HuH-7 (cell line): ENCODE measurements at places on chromosomes 4 and X.

- DNase-seq: no peak
Observed at GRCh38 chr4:141037446-141037845, 95.8 kb downstream of the RNF150 start.

DNA sequence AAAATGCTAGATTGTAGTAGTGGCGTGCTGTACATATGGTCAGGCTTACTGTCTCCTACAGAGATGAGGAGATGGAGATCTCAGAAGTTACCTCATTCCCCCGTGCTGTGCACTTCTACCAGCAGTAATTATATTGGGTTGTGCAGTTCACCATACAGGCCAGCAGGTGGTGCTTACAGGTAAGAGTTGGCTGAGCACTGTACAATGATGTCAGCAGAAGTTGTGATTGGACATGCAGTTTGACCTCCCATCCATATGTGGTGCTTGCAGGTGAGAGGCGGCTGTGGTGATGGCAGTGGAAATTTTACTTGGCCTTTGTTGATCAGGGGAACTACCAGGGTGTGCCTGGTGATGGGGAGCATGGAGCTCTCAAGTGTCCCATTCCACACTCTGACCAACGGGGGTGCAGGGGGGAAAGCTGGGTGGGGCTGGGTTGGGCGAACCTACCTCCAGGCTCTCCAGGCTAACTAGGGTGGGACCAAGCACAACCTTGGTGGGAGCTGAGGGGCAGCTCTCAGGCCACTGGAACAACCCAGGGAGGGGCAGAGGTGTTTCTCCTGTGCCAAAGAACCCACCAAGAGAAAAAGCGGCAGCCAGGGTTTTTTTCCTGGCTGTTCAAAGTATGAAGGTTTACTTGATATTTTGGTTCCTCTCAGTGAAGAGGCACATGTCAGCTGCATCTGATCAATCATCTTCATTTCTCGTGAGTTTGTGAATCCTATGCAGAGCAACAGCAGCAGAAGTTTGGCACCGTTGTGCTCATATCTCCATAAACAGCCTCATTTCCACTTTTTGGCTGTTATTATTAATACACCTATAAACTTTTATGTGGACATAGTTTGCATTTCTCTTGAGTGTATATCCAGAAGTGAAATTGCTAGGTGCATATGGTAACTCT is 73.8 kb upstream of the FREM3 start:
- DNase-seq: peak; percentile 12

DNA sequence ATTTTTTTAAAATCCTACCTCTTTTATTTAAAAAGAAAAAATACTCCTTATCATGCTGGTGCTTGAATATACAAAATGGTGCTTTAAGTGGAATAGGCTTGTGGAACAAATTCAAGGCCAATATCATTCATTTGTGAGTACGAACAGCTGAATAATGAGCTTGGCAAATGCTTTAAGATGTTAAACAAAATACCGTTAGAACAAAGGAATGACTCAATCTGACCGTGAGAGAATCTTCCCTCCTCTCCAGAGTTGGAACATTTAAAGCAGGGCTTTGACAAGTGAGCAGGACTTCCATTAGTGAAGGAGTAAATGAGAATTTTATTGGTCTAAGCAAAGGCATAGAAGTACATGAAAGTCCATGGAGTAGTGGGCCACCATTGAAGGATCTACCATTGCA is 74.5 kb downstream of the DCLK2 start:
- DNase-seq: no peak

GRCh38 chr4:168811786-168812651 is 198.0 kb downstream of the CBR4 start:
- DNase-seq: no peak

GRCh38 chr4:38514465-38515146 is 149.4 kb upstream of the KLF3 start:
- no peak for DNase-seq

GRCh38 chrX:34734383-34734782 is 77.3 kb upstream of the TMEM47 start:
- no peak for DNase-seq

DNA sequence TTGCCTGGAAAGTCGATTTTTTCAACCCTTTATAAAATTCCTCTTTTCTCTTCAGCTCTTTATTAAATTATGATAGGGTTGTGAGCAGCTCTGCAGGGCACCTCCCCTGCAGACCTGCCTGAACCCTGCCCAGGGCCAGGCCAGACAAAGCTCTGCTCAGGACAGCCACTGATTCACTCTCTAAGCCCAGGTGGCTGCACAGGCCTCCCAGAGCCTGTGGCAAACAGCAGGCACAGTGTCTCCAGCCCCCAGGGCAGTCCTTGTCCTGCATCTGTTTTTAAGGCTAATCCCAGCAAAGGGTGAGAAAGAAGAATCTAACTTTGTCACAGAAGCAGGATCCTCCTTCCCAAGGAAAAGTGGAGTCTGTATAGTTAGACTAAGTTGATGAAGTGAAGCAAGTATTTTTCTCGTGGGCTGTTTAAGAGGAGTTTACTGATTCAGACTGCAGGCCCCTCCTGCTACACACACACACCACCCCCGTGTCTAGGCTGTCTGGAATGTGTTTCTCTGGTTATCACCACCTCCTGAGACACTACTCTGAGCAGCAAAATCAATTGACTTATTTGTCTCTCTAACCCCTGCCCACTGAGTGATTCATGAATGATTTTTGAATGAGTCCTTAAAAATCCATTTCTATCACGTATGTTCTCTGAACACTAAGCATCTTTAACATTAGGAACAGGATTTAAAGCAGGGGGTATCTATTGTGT is 101.7 kb downstream of the CHIC2 start:
- DNase-seq: no peak

DNA sequence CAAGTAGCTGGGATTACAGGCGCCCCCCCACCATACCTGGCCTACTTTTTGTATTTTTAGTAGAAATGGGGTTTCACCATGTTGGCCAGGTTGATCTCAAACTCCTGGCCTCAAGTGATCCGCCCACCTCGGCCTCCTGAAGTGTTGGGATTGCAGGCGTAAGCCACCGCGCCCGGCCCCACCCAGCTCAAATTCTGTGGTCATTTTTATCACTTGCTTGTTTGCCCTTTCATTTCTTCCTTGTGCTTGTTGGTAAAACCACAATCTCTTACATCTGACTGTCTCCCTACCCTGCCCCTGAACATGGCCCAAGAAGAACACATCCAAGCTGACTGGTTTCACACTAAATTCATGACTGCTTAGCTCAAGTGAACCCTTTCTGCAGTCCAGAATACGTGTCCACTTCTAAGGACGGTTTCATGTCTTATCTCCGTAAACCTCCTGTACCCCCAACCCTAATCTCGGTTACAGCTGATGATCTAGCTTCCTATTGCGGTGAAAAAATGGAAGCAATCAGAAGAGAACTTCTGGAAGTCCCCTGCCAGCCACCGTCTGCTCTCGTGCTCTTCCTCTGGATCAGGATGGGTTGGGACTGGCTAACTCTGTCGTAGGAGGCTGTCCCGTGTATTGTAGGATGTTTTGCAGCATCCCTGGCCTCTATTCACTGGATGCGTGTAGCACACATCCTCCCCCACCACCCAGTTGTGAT is 5.4 kb upstream of the RS1 start:
- DNase-seq: no peak

DNA sequence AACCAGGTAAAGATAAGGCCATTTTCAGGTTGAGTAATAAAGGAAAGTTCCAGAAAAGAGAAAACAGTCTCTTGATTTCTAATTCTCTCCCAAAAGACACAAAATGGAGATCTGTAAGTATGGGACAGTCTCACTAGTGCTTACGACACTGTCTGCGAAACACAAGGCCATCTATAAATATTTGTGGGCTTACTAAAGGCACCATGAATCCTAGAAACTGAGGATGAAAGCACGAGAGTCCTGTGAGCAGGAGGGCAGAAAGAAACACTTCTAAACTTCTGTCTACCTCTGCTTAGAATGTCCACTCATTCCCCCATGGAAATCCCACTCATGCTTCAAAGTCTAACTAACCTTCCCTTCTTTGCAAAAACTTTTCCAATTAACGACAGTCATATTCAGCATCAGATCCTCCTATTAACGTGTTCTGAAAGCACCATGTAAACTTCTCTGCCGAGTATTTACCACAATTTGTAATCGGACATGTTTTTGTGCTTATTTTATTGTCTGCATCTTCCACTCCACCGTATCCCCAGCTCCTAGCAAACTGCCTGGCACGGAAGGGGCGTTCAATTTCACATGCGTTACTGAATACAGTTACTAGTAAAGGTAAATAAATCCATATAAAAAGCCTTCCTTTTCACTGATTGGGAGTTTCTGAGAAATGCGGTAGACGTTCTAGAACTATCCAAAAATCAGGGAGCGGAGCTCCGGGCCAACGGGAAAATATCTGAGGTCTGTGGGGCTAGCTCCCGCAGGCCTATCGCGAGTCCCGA is 665 bp downstream of the PSMD10 start:
- no peak for DNase-seq

DNA sequence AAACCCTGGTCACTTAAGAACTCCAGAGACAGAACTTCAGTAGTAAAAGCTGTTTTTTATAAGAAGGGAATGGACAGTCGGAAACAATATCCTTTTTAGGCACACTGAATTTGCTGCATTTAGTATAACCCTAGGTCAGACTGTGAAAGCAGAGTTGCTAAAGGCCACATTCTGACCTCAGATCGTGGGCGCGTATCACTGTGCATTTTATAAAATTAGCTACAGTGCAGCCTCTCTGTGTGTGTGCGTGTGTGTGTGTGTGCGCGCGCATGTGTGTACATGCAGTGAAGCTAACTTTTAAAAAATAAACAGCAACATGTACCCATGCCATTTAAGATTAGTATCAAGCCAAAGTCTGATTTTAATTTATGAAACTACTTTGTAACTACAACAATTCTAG is 8.0 kb downstream of the ZNF827 start:
- no peak for DNase-seq

DNA sequence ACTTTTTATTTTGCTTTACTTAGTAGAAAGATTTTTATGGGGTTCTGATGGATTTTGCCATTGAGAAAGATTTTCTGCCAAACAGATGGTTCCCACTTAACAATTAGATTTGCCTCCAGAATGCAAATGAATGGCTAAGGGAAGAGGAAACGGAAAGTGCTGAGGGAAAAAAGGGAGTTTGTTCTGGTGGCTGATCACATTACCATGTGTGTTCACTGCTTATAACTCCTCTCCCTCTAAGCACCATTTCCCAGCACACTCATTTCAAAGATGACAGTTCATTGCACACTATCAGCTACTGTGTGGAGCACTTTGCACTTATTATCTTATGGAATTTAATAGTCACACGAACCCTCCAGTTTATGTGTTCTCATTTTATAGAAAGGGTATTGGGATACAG is 68.0 kb upstream of the GRID2 start:
- no peak for DNase-seq

GRCh38 chrX:3066555-3066954 is 25.3 kb downstream of the ARSF start:
- no peak for DNase-seq

- DNase-seq: no peak
Observed at GRCh38 chr4:181312066-181312465, 931.1 kb upstream of the TENM3 start.

GRCh38 chr4:102868153-102868780 is 525 bp upstream of the CISD2 start:
- no peak for DNase-seq

DNA sequence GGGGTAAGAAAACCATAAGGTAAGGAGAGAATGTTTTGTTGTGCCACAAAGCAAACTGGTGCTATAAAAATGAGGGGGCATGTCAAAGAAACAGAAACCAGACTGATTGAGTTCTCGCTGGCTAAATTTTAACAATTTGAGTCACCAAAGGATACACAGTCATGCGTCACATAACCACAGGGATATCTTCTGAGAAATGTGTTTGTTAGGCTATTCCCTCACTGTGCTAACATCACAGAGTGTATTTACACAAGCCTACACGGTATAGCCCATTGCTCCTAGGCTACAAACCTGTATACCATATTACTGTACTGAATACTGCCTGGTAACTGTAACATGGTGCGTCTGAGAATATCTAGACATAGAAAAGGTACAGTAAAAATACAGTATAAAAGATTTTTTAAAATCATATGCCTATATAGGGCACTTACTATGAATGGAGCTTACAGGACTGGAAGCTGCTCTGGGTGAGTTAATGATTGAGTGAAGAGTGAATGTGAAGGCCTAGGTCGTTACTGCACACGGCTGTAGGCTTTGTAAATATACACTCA is 50.1 kb downstream of the FBXW7 start:
- no peak for DNase-seq

DNA sequence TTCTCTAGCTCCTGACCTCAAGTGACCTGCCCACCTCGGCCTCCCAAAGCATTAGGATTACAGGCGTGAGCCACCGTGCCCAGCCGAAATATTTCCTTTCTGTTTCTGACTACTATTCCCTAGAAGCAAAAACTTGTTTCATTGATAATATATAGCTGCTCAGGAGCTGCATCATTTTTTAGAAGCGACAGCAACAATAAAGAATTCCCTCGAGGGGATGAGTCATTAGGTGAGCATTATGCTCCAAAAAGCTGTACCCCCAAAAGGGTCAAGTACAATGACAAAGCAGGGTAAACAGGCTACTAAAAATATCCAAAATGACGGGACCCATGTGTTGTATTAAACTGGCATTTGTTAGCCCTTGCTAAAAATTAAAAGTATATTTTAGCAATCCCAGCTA is 67.0 kb downstream of the RBM47 start:
- no peak for DNase-seq
